NCI-H1105 (cell line): ENCODE measurements at places on chromosomes 11 and 22.
A peak's percentile ranks its signal among the peaks of the same experiment; 100 is the strongest.

DNA sequence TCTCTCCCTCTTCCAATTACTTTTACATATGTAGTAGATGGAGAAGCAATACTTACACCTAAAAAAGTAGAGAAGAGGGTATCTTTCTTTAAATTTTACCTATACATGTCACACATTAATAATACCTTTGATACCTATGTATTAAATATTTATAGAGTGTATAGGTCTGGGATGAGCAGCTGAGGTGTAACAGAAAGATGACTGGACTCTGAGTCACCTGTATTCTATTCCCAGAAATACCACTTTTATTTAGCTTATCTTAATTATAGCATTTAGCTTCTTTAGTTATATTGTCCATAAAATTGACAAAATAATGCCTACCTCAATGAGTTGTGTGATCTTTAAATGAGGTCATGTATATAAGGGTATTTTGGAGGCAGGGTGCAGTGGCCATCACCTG lies 30.6 kb upstream of the YAP1 start:
- no peak for DNase-seq

DNA sequence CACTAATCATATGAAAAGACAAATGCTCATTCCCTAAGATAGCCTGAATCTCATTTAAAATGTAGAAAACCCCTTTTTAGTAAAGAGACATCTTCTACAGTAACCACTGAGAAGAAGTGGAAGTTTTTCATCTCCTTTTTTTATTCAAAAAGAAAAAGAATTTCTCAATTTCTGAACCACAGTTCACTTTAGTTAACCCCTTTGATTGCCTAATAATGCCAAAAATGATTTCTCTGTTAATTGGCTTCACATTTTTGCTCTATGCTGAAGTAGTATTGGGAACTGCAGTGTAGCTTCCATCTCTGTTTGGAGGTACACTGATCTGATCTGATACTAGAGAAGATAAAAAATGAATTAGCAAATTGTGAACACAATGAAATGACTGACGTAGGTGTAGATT lies 58.3 kb downstream of the CD44 start:
- DNase-seq, result no peak

DNA sequence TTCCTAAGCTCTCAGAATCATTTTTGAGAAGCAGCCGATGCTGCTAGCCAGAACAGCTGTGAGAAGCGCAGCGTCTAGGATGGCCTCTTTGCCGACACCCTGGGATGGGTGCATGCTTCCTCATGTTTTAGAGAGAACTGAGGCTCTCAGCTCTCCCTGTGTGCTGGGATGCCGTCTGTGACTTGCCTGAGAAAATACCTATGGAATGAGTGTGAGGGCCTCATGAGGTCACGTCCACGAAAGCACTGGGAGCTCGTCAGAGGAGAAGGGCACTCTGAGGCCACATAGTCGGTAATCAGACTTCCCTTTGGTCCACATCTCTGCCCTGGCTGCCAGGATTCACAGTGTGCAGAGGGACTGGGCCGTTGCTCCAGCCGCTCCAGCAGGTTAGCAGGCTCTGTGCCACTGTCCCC lies 54.7 kb downstream of the MICAL3 start:
- no peak for DNase-seq

- DNase-seq, result no peak
Observed at GRCh38 chr11:36156817-36157519, 132.3 kb downstream of the COMMD9 start.

- DNase-seq, result no peak
Observed at GRCh38 chr11:4495487-4495886, 13.0 kb downstream of the OR52K1 start.

DNA sequence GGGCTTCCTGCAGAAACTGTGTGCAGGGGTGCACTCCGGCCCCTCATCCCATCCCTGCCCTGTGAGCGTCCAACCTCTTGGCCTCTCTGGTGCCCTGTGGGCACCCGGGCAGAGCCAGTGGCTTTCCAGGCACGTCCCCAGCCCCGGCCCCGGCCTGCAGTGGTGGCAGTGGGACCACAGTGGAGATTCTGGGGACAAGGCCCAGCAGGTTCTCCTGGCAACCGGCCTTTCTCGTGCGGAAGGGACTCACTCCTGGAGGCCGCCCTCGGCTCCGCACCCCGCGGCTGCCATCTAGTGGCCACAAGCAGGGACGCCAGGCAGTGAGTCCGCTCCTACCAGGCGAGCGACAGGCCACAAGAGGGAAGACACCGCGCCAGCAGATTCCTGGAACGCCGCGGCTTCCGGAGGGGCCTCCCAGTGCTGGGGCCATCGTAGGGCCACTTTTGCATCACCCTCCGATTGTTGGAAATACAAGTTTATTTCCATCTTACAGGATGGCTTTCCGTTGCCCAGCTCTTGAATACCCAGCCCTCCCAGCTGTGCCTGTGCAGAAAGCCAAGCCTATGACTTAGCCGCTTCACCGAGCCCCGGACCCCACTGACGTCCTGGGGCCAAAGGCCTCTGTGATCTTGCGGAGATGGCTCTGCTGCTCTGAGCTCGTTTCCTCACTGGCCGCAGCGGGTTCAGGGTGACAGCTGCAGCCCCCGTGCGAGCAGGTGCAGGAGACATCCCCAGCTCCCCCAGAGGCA lies 357.3 kb downstream of the CTTN start:
- peak; percentile 32 for DNase-seq

- DNase-seq, result no peak
Observed at GRCh38 chr11:45726493-45727054, 61.2 kb upstream of the CHST1 start.

- no peak for DNase-seq
Observed at GRCh38 chr22:46614025-46614931, 5.9 kb upstream of the GRAMD4 start.

- no peak for DNase-seq
Observed at GRCh38 chr11:12175694-12176241, 65.4 kb downstream of the MICAL2 start.

DNA sequence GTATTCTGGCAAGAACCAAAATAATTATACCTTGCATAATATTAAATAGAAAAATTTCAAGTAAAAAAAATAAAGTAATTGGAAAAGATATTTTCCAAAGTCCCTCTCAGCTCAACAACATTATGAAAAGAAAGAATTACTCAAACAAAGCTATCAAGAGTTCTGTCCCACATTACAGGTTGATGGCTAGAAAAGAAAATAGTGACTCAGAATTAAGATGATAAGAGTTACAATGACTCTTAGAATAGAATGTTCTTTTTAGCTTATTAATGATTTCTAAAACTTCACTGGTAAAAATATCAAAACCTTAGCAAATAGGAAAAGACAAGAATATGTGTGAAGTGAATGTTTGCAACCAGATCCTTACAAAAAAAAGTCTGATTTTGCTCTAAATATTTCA lies 312.5 kb upstream of the PDGFD start:
- DNase-seq, result no peak

DNA sequence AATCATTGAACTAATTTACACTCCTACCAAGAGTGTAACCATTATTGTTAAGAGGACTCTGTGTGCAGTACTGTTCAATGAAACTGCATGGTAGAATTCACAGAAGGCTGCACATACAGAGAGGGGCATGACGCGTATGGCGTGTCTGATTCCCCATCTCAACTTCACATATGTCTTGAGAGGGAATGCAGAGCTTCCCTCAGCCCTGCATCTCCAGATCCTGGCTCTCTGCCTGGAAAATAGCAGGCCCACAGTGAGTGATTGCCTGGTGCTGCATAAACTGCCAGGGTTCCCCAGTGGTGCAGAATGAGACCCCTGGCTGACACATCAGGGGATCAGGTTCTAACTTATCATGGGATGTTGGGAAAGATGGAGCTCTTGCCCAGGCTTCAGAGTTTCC lies 260.2 kb upstream of the ISX start:
- DNase-seq, result no peak

GRCh38 chr11:117143390-117143789 lies 697 bp upstream of the PAFAH1B2 start:
- DNase-seq, result peak; percentile 45

DNA sequence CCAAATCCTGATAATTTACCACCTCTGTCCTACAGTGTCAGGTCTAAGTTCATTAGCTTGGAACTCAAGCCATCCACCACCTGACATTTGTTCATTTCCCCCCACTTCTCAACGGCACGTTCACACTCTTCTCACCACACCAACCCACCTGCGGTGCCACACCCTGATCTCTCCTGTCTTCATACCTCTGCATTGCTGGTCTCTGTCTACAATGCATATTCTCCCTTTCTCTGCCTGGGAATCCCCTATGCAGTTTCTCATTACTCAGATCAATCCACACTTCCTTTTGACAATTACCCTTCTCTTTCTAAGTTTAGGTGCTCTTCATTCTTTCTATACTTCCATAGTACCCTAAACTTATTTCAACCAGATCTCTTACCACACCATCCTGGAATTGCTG lies 20.4 kb upstream of the EMSY start:
- DNase-seq, result no peak

DNA sequence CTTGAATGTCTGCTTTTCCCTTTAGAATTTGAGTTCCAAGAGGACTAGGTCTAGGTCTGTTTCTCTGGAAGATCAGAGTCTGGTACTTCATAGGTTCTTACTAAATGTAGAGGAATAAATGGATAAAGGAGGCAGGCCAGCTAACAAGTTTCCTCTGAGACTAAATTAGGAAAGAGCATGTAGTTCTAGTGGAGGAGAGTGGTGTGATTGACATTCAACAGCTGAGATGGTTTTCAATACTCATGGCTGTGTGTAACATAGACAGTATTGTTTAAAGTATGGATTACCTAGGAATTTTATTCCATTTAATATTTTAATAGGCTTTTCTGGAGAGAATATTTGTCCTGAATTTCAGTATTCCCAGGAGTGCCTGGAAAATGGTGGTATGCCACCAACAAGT lies 364.7 kb downstream of the METTL15 start:
- DNase-seq, result no peak

DNA sequence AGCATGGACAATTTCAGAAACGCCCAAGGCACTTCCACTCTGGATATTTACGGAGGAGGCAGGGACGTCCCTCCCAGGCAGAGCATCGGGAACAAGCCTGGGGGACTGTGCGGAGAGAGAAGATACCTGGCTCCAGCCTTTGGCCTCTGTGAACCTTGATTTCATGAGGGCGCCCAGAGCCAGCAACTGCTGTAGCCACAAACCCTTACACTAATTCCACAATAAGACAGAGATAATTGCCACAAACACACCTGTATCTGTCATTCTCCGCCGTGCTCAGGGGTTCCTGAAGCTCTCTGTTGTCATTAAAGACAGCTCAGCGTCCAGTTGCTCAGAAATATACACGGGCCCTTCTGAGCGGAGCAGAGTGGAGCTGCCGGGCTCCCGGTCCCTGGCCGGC lies 1292.1 kb downstream of the TBC1D22A start:
- DNase-seq, result no peak

DNA sequence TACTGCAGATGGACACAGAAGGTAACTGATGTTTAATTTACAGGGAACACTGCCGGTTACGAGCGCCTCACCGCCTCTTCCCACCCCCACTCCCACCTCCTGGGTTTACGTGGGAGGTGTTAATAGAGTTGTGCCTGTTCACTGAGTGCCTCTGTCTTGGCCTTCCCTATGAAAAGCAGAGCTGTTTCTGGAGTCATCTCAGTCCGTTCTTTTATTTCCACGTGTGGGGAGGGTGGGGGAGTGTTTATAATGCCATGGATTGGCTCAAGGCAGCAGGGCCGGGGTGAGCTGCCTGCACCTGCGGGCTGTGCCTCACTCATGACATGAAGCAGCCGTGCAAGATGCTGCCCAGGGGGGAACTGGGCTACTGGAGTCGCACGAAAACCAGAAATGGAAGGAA lies 322.7 kb downstream of the CADM1 start:
- no peak for DNase-seq

DNA sequence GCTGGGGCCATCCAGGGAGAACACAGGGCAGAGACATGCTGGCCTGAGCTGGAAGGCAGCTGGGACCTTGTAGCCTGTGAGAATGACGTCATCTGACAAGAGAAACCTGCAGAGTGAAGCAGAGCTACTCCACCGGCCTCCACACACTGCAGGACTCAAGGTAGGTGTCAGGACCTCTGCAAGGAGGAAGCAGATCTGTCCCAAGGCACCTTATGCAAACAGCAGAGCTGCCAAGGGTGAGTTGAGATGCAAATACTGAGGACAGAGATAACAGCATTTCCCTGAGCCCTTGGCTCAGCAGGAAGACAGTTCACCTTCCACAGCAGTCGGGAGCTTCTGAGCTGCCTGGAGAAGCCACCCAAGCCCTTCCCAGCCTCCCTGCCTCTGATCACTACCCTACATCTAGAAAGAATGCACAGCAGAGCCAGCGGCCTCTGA lies 51.9 kb upstream of the IGSF9B start:
- DNase-seq, result no peak

GRCh38 chr11:75105462-75105925 lies 8.8 kb upstream of the OR2AT4 start:
- no peak for DNase-seq

DNA sequence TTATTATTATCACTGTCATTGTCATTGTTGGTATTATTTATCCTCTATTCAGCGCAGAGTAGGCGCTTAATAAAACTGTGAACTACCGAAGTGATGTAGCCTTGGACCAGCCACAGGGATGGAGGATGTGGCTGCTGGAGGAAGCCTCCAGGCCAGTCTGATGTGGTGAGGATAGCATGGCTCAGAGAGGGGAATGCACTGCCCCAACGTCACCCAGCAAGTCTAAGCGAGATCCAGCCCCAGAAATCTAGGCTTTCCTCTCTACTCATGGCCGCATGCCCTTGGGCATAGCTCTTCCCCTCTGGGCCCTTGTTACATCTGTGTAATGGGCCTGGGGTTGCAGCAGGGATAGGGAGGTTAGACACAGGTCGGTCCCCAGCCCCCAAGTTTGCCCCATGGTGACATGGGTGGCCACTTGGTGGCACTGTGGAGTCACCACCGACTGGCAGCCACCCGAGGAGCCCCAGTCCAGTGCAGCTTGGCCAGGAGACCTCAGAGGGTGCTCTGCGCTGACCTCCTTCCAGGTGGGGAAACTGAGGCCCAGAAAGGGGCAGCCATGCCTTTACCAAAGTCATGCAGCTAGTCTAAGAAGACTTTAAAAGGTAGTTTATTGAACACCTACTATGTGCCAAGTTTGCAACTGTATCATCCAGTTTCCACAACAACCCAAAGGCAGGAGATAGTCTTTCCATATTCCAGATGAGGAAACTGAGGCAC lies 395.7 kb downstream of the MN1 start:
- no peak for DNase-seq

DNA sequence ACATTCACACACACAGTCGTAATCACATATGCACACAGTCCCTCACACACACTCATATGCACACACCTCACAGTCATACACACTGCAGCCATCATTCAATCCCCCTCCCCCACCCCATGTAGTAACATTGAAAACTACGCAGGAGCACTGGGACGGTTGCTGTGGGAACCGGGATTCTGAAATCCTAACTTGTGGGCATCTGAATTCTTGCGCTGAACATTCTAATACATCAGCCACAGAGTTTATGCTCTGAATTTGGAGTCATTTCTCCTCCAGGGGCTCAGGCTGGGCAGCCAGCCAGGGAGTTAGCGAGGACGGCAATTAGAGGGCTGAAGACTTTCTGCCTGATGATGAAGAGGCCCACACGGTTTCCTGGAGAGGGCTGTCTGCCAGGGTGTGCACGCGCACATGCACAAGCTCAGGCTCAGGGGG lies 32.7 kb downstream of the CD6 start:
- DNase-seq, result peak; percentile 71
